GM23338 (cell line): ENCODE measurements at places on chromosomes 16 and 17.

- no peak for DNase-seq
- no peaks in the 10 kb centered on the region for H3K4me1 ChIP-seq
- H3K4me3 ChIP-seq = no peak overlapping the region
- H3K27ac ChIP-seq = no peak overlapping the region
These were observed 33.6 kb downstream of the DHRS7B start for GRCh38 chr17:21160401-21160800.

DNA sequence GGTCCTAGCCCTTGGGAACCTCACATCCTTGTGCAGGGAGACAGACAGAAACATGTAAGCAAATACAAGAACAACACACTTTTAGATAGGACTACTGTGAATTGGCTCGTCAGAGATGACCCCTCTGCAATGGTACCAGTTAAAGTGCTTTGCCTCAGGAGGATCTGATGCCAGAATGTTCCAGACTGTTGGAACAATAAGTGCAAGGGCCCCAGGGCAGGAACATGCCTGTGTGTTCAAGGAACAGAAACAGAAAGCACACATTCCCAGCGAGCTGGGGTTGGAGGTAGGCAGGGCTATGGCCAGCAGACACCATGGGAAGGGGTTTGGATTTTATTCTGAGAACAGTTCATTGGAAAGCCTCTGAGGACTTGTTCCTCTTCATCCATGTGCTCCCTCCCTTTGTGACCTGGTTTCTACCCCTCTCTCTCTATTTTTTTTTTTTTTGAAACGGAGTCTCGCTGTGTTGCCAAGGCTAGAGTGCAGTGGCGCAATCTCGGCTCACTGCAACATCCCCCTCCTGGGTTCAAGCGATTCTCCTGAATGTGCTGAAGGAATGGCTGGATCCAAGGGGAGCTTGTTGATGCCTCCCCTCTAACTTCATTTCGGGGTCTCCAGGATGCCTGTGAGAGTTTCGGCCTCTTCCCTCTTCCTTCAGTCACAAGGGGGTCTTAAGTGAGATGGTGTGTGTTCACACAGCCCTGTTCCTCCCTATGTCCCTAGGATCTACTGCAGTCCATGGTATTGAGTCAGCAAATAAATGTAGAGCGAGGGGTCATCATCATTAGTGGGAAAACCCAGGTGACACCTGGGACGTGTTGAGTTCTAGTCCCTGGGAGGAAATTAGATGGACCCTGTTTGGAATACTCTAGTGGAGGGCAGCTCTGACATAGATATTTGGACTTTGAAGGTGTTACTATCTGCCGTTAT lies 6.4 kb downstream of the STAT5A start:
- no peaks in the 10 kb centered on the region; the same call in 1 of the 2 replicates for H3K36me3 ChIP-seq
- H3K4me1 ChIP-seq = no peaks in the 10 kb centered on the region; the same call in 1 of the 2 replicates
- H3K4me3 ChIP-seq = no peak overlapping the region

DNA sequence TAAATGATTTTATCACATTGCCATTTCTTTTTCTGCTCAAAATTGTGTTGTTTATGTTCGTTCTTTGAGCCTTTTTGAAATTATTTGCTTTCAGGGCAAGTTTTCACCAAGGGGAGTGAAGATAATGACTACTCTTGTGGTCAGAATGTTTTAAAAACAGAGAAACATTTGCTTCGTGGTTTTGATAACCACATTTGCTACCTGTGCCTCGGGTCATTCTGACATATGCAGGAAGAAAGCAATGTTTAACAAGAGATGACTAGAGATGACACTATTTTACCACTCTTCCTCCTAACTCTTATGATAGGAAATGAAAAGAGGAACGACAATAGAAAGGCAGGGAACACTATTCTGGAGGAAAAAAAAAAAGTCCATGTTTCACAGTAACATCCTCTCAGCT lies 1496.5 kb upstream of the GOT2 start:
- H3K4me1 ChIP-seq = no peaks in the 10 kb centered on the region
- H3K27ac ChIP-seq = no peak overlapping the region
- no peaks in the 10 kb centered on the region for H3K27me3 ChIP-seq
- no peak overlapping the region for H3K4me3 ChIP-seq

DNA sequence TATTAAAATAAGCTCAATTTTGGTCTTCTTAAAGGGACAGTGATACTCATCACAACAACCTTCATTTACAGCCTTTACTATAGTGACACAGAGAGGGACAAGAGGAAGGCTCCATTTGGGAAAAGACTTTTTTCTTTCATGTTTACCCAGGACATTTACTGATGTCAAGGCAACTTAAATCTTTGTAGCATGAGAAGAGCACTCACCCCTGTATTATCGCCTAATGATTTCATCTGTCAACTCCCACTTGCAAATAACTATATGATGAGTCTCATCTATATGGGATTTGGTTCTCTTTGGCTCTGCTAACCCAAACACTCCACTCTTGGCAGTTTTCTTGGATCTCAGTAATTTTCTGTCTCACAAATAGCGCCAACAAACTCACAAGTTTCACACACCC lies 24.1 kb downstream of the BLMH start:
- DNase-seq = no peak
- peaks cover 33% of the 10 kb centered on the region for H3K36me3 ChIP-seq
- no peak overlapping the region for H3K4me3 ChIP-seq
- H3K27ac ChIP-seq = no peak overlapping the region
- H3K4me1 ChIP-seq = no peaks in the 10 kb centered on the region

DNA sequence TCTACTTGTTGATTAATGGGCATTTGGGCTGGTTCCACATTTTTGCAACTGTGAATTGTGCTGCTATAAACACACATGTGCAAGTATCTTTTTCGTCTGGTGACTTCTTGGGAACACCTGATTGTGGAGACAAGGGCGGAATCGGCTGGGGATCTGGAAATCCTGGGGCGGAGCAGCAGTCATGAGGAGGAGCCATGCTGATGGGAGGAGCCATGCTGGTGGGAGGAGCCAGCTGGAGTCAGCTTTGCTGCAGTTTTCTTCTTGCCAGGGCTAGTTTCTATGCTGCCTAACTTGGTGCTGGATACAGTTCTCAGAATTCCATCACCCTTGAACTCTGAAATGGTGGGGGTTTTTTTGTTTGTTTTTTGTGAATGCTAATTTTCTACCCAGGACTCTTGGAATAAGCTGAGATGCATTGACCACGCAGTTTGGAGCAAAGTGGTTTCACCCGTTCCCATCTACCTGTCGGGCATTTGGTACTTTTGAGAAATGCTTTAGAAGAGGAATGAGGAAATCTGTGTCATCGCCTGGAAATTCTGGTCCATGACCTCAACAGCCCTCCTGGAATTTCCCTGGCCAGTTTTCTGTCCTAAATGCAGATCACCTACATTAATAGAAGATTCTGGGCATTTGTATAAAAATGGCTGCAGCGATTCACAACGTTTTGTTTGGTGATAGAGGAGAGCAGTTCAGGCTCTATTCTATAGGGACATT lies 217.4 kb upstream of the ZFHX3 start:
- H3K4me1 ChIP-seq = no peaks in the 10 kb centered on the region
- H3K36me3 ChIP-seq = no peaks in the 10 kb centered on the region
- H3K27me3 ChIP-seq = no peaks in the 10 kb centered on the region
- H3K4me3 ChIP-seq = no peak overlapping the region
- no peak overlapping the region for H3K27ac ChIP-seq

- peaks cover 7% of the 10 kb centered on the region; the same call in 1 of the 2 replicates for H3K4me1 ChIP-seq
- H3K4me3 ChIP-seq = no peak overlapping the region
- peaks cover 10% of the 10 kb centered on the region for H3K27me3 ChIP-seq
- peak; percentile 66 for DNase-seq
- H3K27ac ChIP-seq = no peak overlapping the region
These were observed 13.7 kb downstream of the RARA start for GRCh38 chr17:40322358-40323315.

DNA sequence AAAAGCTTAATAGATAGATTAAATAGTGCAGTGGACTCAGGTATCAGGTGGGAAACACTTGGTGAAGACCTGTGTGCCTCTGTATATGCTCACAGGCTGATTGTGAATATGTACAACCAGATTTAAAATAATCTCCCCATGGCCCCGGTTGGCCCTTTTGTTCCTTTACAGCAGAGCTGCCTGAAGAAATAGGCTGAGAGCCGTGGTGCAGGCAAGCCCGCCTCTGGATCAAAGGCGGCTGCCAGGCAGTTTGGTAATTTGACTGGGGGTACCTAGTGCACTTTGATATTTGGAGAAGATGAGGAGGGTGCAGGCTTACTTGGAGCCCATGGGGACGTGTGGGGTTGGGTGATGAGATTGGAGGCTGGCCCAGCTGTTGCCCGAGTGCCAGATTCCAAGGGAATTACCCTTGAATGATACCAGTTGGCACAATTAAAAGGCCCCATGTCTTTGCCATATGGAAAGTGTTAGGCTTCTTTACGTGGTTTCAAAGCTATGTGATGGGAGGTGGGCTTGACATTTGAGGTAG lies 5.0 kb downstream of the NKD1 start:
- no peak for DNase-seq
- H3K4me3 ChIP-seq = no peak overlapping the region
- no peak overlapping the region for H3K27ac ChIP-seq

DNA sequence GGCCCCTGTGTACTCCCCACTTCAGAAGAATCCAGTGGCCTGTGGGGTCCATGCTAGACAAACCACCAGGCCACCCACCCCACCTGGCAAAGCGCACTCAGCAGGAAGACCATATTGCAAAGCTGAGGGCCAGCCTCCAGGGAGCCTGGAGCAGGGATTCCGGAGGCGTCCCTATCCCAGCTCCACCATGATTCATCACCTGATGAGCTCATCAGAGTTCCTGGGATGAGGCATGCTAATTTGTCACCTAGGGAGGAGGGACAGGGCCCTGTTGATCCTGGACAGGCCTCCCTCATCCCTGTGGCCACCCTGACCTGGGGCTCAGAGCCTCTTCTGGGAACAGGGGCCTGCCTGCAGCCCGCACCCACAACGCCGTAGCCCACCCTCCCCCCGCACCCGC lies 131.6 kb upstream of the PLCG2 start:
- peak; percentile 46 for DNase-seq
- no peaks in the 10 kb centered on the region for H3K27me3 ChIP-seq
- no peaks in the 10 kb centered on the region for H3K36me3 ChIP-seq
- H3K4me3 ChIP-seq = no peak overlapping the region
- H3K27ac ChIP-seq = no peak overlapping the region; the same call in 1 of the 2 replicates
